Stimulated activated CD8-positive, alpha-beta memory T cell treated with anti-CD3 and anti-CD28 coated beads, Interleukin-4, amount 100 ng/mL, for 1 hour (primary cell): ENCODE measurements at places on chromosomes 3 and 15.

DNA sequence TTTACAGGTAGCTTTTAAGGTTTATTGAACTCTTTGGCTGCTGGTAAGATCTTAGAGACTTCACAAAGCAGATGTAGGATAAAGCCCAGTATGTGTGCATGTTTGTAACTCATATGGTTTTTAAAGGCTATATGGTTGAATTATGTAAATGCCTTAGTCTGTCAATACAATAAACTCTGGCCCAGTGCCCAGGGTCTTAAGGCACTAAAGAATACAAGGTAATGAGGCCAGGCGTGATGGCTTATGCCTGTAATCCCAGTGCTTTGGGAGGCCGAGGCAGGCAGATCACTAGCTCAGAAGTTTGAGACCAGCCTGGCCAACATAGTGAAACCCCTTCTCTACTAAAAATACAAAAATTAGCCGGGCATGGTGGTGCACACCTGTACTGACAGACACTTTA, 170.3 kb upstream of the CGNL1 start:
- no peak for DNase-seq

DNA sequence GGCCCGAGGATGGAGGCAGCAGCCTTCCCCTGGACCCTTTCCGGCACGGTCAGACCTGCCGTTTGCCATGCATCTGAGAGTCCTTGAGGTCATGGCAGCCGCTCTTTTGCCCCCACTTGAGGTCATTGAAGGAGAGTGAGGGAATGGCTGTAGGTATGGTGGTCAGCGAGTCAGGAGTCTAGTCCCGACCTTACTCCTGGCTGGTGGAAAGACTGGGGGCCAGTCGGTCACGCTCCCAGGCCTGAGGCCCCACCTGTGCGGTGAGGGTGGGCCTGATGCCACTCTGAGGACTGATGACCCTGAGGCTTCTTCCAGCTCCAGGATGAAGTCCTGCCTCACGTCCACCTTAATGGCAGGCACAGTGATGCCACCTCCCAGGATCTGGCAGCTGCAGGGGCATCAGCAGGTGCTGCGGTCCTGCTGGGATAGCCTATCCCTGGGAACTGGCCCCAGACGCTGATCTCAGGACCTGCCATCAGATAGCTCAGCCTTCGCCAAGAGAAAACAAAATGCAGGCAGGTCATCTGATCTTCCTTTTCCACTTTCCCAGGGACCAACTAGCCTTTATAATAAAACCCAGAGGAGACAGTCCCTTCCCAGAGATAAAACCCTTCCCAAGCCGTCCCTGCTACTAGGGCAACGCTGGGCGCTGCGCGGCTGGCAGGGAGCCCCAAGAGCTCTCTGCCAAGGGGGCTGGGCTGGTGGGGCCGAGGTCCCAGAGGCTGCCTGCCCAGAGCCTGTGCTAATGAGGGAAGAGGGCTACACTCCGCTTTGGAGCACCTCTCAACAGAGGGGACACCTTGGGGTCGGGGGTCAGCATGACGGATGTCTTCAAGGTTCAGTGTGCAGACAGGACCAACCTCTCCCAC, 42.2 kb downstream of the TM2D3 start:
- DNase-seq = no peak

- no peak for DNase-seq
Observed at GRCh38 chr3:159739969-159740368, 248.7 kb upstream of the IL12A start.

- no peak for DNase-seq
Observed at GRCh38 chr3:160100610-160101009, 112.0 kb downstream of the IL12A start.

DNA sequence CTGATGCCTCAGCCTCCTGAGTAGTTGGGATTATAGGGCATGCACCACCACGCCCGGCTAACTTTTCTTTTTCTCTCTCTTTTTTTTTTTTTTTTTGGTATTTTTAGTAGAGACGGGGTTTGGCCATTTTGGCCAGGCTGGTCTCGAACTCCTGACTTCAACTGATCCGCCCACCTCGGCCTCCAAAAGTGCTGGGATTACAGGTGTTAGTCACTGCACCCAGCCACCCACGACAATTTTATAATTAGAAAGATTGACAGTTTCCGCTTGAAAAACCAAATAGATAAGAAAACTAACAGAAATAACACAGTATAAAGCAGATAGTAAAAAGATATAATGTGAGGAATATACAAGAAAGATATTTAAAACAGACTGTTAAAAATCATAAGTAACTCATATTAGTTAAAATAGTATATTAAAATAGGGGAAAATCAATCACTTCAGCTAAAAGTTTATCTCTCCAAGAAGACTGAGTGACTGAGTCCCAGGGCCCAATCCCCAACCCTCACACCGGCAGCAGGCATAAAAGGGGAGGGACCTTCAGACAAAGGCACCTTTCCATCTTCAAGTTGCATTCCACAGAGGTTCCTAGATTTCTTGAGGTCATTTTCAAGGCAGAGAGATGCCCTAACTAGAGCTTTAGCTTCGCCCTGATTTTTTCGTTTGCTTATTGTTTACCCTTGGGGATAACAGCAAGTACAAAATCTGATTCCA, 1.4 kb upstream of the WHAMM start:
- no peak for DNase-seq

- DNase-seq = no peak
Observed at GRCh38 chr3:77648664-77649063, 608.8 kb downstream of the ROBO2 start.

GRCh38 chr3:49134471-49135265, 1.8 kb upstream of the LAMB2 start:
- no peak for DNase-seq
